Osteoblast (primary cell): ENCODE measurements at places on chromosomes 5 and 9.

DNA sequence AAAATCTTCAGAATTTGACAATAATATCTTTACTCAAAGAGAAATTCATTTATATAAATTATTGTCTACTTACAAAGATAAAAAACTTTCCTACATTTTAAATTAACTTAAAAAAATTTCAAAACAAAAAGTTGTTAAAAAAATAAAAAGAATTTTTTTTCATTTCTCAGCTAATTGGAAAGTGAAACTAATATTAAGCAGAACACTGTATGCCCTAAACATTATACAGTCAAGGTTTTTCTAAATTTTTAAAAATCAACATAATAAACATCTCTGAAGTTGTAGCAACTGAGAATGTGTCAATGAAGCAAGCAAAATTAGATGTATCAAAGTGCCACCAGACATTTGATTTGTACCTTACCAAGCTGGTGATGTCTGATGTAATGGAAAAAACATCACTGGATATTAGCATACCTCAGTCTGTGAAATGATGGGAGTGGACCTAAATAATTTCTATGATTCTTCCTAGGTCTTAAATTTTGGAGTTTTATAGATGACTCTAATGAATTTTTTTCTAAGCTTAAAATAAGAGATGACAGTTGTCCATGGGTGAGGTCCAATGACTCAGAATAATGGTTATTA, 290.1 kb downstream of the ADAMTS6 start:
- DNase-seq = no peak

DNA sequence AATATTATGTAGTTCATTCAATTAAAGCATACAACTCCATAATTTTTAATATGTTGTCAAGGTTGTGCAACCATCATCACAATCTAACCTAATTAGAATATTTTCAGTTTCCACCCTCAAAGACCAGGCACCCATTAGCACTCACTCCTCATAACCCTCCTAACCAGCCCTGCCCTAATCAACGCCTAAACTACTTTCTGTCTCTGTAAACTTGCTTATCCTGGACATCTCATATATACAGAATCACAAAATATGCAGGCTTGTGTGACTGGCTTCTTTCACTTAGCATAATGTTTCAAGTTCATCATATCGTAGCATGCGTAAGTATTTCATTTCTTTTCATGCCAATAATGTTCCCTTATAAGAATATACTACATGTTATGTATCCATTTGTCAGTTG, 134.8 kb upstream of the NFIL3 start:
- no peak for DNase-seq

GRCh38 chr5:114362197-114362976, 517 bp downstream of the KCNN2 start:
- DNase-seq = peak; percentile 74

- DNase-seq = no peak
These were observed 191.9 kb upstream of the SEMA6A start for GRCh38 chr5:116766470-116766947.

- peak; percentile 68 for DNase-seq
These were observed 489 bp downstream of the CHMP5 start for GRCh38 chr9:33265211-33265865.

DNA sequence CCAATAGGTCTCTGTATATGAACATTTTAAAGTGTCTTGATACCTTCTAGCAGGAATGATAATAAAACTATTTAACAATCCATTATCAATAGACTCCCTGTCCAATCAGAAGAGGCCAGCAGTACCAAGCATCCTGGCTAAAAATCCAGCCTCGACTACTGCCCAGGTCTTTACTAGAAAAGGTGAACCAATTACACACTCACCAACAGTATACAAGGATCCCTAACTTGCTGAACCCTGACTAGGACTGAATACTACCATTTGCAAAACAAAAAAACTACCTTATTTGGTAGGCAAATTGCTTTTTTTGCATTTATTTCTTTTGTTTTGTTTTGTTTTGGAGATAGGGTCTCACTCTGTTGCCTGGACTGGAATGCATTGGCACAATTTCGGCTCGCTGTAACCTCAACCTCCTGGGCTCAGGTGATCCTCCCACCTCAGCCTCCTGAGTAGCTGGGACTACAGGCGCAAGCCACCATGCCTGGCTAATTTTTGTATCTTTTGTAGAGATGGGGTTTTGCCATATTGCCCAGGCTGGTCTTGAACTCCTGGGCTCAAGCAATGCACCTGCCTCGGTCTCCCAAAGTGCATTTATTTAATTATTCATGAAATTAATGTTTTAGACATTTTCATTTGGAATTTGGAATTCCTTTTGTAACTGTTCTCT, 27.5 kb downstream of the FNBP1 start:
- DNase-seq = no peak

GRCh38 chr9:98427491-98427890, 172.0 kb upstream of the TBC1D2 start:
- DNase-seq = no peak

DNA sequence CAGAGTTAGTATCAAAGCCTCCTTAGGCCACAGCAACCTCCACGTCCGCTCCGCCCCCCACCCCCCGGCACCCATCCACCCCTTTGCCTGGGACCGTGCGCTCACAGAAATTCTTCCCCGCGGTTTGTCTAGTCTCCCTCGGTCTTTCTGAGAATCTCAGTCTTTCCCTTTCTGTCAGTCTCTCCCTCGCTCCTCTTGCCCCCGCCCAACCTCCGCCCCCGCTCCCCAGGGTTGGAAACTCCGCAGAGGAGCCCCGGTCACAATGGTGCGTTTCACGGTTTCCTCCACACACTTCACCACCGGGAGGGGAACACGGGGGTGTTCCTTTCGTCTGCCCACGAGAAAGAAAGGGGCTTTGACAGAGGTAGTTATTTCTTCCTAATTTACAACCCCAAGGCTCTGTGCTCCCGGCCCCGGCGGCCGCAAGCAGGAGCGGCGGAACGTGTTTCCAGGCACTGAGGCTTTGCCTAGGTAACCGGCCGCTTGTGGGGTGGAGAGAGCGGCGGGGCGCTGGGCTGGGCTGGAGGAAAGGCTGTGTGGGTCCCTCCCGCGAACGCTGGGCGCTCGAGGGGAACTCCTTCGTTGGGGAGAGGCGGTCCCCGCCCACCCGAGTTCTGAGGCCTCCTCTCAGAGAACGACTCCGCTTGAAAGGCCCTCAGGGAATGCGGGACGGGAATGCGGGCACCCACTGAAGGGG, 2.1 kb downstream of the NR4A3 start:
- DNase-seq = peak; percentile 96

DNA sequence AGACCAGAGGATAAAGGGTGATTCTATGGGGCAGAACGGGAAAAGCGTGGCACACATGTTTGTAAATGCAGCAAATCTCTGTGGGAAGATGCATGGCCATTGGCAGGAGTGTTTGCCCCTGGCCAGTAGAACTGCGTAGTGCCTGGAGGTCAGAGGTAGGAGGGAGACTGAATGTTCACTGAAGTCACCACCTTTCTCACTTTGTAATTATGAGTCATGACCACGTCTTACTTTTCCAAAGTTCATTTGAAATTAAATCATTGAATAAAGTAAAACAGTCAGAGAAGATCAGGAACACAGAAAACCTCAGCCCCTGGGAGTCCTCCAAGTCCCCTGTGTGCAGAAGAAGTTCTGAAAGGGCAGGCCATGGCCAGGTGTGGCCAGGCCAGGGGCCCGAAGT, 4.6 kb downstream of the PTGES start:
- DNase-seq = peak; percentile 62

DNA sequence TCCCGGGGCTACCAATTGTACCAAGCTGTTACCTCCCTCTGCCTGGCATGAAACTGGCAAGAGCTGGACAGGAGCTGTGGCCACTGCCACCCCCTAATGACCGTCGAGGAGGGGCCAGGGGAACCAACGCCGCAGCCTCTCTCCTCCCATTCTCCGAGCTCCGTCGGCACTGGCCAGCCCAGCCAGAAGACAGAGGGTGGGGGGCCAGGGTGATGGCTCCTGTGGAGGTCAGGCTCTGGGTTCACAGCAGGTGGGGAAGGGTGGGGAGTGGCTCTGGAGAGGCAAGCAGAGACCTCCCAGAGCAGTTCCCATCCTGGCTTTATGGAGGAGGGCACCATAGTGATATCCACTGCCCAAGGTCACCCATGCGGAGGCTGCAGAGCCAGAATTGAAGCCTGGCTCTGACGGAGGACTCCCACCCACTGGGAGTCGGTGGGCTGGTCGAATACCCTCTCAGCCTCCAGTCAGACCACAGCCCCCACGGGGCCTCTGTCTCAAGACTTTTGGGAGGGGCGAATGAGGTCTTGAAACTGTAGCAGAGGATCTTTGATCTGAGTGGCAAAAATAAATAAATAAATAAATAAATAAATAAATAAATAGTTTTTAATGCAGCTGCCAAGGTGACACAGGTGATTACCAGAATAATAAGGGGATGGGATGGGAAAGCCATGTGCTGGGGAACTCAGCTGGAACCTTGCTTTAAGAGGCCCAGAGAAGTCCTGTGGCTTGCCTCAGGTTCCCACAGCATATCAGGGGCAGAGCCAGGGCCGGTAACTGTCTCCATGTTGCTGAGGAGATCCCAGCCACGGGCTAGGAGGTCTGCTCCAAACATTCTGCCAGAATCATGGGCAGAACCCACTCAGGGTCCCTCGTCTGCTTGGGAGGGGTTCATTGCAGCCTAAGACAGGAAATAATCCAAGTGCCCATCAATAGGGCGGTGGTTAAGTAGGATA, 42.5 kb upstream of the NEURL1B start:
- DNase-seq = no peak

- no peak for DNase-seq
These were observed 106.2 kb upstream of the EMB start for GRCh38 chr5:50547303-50547702.

GRCh38 chr9:115649991-115650472, 503.6 kb upstream of the PAPPA start:
- no peak for DNase-seq
